ENCODE measurements at places on chromosomes 5 and 9. TPM values are rescaled to one million over a fixed set of nuclear protein-coding genes. Genes with fewer than 3 reads are reported as not detected.

SERF1A gene
- total RNA-seq, result 22.3 TPM

PGM5 gene
- total RNA-seq, result 3.9 TPM

PCDHGC4 gene
- 3.0 TPM for total RNA-seq

PRDM9 gene
- total RNA-seq, result not detected

PCDHGA3 gene
- 0.80 TPM for total RNA-seq

ITGA2 gene
- total RNA-seq, result 5.1 TPM

EPB41L4A gene
- 37.7 TPM for total RNA-seq

EMB gene
- total RNA-seq, result 31.1 TPM

NFIB gene
- 15.3 TPM for total RNA-seq

FCHO2 gene
- total RNA-seq, result 23.6 TPM

CHSY3 gene
- total RNA-seq, result 0.84 TPM

INSL4 gene
- not detected for total RNA-seq

PCDHGB6 gene
- 23.1 TPM for total RNA-seq

CMBL gene
- total RNA-seq, result 10.0 TPM

FRMD3 gene
- 0.73 TPM for total RNA-seq

FAM151B gene
- 2.7 TPM for total RNA-seq

HAVCR2 gene
- total RNA-seq, result 0.62 TPM

MARCOL gene
- total RNA-seq, result not detected

KCNN2 gene
- 2.0 TPM for total RNA-seq

SGCD gene
- total RNA-seq, result 5.9 TPM

FOXD4L6 gene
- not detected for total RNA-seq

KIF4B gene
- not detected for total RNA-seq

SLC25A2 gene
- total RNA-seq, result 1.1 TPM

CDH10 gene
- total RNA-seq, result 11.0 TPM

INSL6 gene
- not detected for total RNA-seq

TDRD7 gene
- 14.2 TPM for total RNA-seq

TEX53 gene
- total RNA-seq, result not detected

TMEM215 gene
- not detected for total RNA-seq

PPP2R2B gene
- 1.8 TPM for total RNA-seq

N4BP3 gene
- 2.4 TPM for total RNA-seq

FTMT gene
- total RNA-seq, result not detected

SLC6A18 gene
- total RNA-seq, result not detected

CARD9 gene
- total RNA-seq, result 1.6 TPM

FBXO4 gene
- total RNA-seq, result 5.1 TPM

PDE6A gene
- total RNA-seq, result not detected

TRIM36 gene
- 9.4 TPM for total RNA-seq

AHRR gene
- total RNA-seq, result 0.69 TPM

FNBP1 gene
- 44.1 TPM for total RNA-seq

PPIC gene
- total RNA-seq, result 26.0 TPM

FOXD4L4 gene
- total RNA-seq, result 0.19 TPM

CDX1 gene
- total RNA-seq, result 0.31 TPM

ARL14EPL gene
- not detected for total RNA-seq

PCDHA1 gene
- not detected for total RNA-seq

MLANA gene
- not detected for total RNA-seq

DAPK1 gene
- 228 TPM for total RNA-seq

ARSI gene
- total RNA-seq, result 0.24 TPM

PKD2L2 gene
- total RNA-seq, result not detected

SLC6A7 gene
- not detected for total RNA-seq

ZNF658 gene
- total RNA-seq, result 4.8 TPM

MEIKIN gene
- not detected for total RNA-seq

GABRB2 gene
- 3.5 TPM for total RNA-seq

KLF4 gene
- total RNA-seq, result 9.2 TPM

ADGRD2 gene
- total RNA-seq, result not detected

IL33 gene
- not detected for total RNA-seq

DRD1 gene
- total RNA-seq, result not detected

AMBP gene
- total RNA-seq, result 678 TPM
